Stimulated activated CD4-positive, alpha-beta T cell treated with anti-CD3 and anti-CD28 coated beads, Interleukin-15, amount 100 ng/mL, for 24 hours (primary cell): ENCODE measurements at places on chromosomes 5 and 9.
A peak's percentile ranks its signal among the peaks of the same experiment; 100 is the strongest.

GRCh38 chr9:114790521-114790920 lies 15.3 kb downstream of the TNFSF15 start:
- DNase-seq, result no peak

DNA sequence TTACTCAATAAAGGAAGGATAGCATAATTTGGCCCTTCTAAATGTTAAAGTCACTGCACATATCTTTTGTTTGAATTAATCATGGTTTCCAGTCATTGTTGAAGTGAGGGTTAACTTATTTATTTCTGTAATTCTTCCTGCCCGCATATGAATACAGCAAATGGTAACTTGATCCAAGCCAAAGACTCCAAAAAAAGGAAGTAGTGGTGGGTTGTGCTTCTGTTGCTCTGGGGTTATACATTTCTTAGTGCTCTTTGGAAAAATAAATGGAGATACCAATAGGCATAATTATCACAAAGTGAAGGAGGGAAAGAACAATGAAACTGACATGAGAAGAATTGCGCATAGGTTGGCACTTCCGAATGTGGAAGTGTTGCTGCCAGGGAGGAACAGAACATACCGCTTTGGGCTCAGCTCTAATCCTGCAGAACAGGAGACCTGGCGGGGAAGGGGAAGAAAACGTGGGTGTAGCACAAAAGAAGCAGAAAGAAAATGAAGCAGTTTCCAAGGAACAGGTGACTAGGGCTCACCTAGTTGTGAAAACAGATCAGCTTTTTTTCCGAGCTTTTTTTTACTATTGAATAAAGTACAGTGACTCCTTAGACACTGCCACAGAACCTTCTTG lies 69.7 kb upstream of the TAF11L2 start:
- no peak for DNase-seq

DNA sequence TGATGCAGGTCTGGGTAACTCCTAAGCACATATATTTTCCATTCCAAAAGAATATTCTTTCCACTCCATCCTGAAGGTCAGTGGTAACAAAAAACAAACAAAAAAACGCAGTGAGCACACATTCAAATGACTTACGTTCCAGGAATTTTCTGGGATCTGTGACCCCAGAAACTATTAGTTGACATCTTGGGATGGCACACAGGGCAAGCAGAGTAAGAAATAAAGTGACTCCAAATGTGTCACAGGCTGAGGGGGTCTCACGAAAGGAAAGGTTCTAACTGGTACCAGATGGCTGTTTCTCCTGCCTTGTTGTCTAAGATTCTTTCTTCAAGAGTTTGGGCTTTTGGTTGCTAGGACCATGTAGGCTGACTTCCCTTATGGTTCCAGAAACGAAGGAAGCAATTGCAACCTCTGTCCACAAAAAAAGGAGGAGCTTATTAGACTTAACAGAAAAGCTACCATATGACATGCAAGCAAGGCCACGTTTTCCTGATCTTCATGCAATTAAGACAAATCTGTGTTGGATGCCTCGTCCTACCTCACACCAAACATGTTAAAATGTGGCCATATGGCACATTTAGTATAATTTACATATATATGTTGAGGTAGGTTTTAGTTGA lies 32.7 kb downstream of the PTGS1 start:
- no peak for DNase-seq

DNA sequence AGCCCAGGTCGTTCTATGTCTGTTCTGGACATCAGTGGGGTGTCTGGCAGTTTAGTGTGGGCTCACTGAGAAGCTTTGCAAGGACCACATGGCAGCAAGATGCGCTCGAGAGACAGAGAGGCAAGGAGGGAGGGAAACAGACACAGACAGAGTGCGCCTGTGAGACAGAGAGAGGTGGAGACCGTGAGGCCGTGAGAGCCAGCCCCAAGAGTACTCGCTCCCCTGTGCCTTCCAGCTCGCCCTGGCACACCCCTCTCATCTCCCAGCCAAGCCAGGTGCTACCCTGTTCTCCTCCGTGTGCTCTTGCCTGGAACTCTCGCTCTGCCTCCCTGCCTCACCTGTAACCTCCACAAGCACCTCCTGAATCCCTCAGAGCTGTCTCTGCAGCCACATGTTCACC lies 106.8 kb downstream of the EHMT1 start:
- DNase-seq, result no peak

DNA sequence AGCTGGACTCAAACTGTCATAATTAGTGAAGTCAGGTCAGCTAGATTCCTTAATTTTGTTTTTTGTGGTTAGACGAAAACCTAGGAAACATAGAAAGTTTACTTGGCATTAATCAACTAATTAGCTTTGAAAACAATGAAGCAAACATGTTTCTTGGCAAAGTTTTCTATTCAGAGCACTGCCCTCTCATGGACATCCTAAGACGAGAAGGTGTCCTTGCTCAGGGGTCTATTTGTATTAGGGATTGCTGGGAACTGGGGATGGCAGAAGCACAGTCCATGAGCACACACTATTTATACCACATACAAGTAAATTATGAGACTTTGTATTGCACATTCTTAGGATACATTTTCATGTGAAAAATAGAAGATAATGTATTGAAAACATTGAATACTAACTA lies 49.7 kb downstream of the POC5 start:
- DNase-seq, result no peak

GRCh38 chr5:154542581-154542980 lies 64.6 kb upstream of the HAND1 start:
- no peak for DNase-seq

- no peak for DNase-seq
These were observed 72.1 kb upstream of the ZNF618 start for GRCh38 chr9:113803811-113804589.

GRCh38 chr9:76198336-76198735 lies 195.9 kb downstream of the RFK start:
- DNase-seq, result no peak

GRCh38 chr9:129810116-129810515 lies 7.1 kb downstream of the TOR1B start:
- no peak for DNase-seq

DNA sequence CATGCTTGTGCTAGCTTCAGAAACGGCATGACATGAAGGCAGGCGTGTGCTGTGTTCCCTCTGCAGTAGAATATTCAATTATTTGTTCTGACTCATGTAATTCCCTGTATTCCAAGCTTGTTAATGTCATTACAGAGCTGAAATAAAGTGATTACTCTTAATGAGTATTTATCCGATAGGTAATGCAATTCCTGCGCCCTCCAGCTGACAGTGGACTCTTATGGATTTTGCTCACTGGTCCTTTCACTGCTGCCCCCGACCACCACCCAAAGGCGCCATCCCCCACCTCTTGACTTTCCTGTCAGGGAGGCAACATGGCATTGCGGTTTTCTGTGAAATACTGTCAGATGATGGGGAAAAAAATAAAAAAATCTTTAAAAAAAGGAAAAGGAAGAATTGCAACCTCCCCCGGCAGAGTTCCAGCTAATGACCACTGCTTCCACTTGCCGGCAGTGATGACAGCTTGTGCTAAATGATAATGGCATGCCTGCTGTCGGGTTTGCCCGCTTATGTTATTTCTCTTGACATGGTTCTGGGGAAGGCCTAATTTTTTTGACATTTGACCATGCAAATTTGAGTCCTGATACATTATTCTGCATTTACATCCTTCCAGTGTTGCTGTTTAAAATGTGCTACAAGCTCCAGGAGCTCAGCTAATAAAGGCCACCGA lies 335.3 kb upstream of the ADAMTS16 start:
- DNase-seq, result no peak

- no peak for DNase-seq
These were observed 292.1 kb upstream of the ELAVL2 start for GRCh38 chr9:24118190-24118589.

- DNase-seq, result no peak
These were observed 40.1 kb upstream of the PLPP6 start for GRCh38 chr9:4622016-4622415.

GRCh38 chr9:136644593-136645351 lies 17.9 kb upstream of the EGFL7 start:
- DNase-seq, result peak; percentile 86

GRCh38 chr5:80959768-80960442 lies at the start of gene RASGRF2:
TSS of gene RASGRF2 (plus strand) at chr5:80960363. CDS start at chr5:80960739, 376 bp downstream.
- DNase-seq, result peak; percentile 70

- no peak for DNase-seq
These were observed 144.2 kb upstream of the CDH10 start for GRCh38 chr5:24788829-24789514.

- no peak for DNase-seq
These were observed 141.2 kb downstream of the ACER2 start for GRCh38 chr9:19550009-19550408.

DNA sequence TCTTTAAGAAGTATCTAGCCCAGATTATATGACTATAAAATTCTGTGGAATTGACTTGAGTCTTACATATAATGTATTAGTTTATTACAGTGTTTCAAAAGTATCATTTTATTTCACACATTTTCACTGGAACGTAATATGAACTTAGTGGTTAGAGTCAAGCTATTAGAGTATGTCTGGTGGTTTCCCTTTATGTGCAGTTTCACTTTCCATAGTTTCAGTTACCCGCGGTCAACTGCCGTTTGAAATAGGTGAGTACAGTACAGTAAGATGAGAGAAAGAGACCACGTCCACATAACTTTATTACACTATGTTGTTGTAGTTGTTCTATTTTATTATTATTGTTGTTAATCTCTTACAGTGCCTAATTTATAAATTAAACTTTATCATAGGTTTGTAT lies 50.5 kb downstream of the COMMD10 start:
- DNase-seq, result peak; percentile 23

DNA sequence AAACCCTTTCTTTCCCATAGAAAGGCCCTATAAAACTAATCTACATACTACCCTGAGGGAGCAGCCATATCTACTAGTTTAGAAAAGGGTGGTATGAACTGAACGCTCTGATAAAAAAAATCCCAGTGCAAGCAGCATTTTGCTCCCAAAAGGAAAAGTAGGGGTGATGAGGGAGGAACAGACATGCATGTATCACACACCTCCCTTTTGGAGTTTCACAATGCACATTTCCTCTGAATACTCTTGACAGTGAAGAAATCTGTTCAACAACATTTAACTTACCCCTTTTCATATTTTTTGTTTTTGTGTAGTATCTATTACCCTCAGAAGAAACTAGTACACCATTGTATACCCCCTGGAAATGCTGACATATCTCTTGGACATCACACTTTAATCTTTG lies 411.4 kb downstream of the MAT2B start:
- no peak for DNase-seq

DNA sequence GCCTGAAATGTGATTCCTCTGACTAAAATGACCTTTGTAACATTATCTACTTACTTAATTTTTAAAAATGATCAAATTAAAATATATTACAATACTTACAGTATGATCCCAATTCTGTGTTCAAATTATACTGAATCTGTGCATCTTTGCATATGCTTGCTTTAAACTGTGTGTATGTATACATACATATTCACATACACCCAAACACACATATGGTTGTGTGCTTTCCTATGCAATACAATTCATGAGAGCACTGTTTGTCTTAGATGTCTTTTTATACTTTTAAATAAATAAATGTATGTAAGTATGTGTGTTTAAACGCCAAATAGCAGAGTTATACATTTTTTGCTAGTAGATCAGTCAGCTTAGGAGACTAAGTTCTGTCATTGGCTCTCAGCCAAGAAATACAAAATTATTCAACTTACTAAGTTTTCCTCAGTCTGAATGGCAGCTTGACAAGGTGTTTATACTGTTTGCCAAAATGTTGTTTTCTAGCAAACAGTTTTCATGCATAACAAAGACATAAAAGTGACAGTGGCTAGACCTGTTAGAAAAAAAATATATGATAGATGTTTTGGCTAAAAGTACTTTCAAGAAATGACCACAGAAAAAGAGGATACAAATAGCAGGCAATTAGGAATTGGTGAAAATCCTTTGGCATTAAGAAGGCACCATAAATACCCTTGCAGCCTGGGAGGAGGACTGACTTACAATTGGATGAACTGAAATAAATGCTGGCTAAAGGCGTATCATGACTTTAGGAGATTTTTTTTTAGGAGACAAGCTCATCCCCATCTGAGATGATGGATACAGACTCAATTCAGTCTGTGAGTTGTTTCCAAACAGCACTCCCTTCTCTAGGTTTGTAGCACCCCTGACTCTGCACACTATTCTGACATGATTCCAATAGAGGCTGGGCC lies 7.9 kb downstream of the TICAM2 start:
- no peak for DNase-seq

GRCh38 chr9:110133059-110133458 lies 74.9 kb downstream of the C9orf152 start:
- DNase-seq, result no peak

DNA sequence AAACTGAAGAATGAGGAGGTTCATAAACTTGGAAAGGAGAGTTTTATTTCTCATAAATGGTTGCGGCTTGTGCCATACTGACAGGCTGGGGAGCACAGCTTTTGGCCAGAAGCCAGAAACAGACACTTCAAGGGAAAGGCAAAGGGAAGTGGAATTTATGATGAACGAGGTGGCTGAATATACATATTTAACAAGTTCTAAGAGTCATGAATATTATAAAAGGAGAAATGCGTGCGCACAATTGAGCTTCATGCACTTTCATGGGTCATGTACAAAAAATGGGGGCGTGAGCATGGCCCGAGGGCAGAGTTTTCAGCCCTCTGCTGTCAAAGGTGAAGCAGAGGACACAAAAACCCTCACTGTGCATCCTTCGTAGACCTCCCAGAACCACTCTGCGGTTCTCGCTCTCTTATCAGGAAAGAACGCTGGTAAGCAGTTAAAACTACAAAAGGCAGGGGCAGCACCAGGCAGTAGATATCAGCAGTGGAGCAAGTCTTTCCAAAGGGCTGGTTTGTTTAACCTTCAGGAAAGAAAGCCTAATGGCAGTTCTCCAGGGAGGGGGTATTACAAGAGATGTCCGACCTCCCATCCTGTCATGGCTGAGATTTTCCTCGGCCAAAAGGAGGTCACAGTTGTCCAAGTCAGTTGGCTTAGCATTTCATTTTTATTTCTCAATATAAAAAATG lies 29.0 kb downstream of the AUH start:
- DNase-seq, result no peak

- DNase-seq, result no peak
These were observed 25.6 kb upstream of the LARP1 start for GRCh38 chr5:154729613-154730012.

DNA sequence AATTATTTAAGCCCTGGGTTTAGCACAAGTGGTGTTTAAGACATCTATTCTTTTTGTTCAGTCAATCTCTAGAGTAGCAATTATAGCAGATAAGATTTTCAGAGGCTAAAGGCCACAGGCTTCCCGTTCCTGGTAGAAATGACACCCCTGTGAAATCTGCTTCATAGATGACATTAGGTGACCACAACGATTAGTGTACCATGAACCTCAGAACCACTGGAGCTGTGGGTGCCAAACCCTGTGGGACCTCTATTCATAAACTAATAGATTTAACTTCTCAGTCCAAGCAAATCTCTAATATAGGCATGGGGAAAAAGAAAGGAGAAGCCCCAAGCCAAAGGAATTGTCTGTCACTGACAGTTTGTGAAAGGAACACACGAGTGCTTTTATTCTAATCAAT lies 207.4 kb downstream of the ARRDC3 start:
- no peak for DNase-seq
